ENCODE measurements at places on chromosomes 7 and 10. TPM values are rescaled to one million over a fixed set of nuclear protein-coding genes. Genes with fewer than 3 reads are reported as not detected.
A peak's percentile ranks its signal among the peaks of the same experiment; 100 is the strongest.

Gene CYP3A4
- polyA plus RNA-seq = 0.20 TPM

DNA sequence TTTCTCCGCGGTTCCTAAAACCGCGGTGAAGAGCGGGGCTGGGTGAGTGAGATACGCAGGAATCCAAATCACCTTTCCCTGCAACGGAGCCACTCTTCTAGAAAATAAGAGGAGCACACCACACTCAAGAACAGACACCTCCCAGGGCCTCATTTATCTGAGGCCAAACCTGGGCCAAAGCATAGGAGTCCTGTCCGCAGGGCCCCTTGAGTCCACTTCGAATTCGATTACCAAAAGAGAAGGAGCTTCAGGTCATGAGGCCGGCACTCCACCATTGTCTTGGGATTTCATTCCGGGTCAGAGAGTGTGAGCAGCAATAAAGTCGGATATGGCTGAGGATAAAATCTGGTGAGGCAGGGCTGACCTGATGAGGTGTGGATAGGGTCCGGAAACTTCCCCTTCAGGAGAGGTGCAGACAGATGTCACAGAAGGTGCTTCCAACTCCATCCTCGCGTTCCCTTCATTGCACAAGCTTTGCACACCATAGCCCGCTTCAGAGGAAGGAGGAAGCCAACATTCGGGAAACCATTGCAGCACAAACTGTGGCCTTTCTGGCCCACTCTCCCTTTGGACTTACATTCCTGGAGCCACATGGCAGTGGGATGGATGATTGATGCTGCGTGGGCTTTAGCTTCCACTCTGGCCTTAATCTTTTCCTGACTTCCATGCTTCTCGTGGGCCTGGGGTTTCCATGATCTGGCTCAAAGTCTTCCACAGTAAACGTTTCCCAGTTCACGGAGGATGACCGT, 27.2 kb upstream of the ZNF273 start:
- DNase-seq = no peak

- peak; percentile 48 for DNase-seq
These were observed 729.9 kb downstream of the ZWINT start for GRCh38 chr10:55631071-55631654.

Gene MEOX2
- polyA plus RNA-seq = 2.1 TPM

All from right renal cortex interstitium (tissue), 3 donors.